ENCODE measurements at places on chromosomes 6 and 20. TPM values are rescaled to one million over a fixed set of nuclear protein-coding genes. Genes with fewer than 3 reads are reported as not detected.

DNA sequence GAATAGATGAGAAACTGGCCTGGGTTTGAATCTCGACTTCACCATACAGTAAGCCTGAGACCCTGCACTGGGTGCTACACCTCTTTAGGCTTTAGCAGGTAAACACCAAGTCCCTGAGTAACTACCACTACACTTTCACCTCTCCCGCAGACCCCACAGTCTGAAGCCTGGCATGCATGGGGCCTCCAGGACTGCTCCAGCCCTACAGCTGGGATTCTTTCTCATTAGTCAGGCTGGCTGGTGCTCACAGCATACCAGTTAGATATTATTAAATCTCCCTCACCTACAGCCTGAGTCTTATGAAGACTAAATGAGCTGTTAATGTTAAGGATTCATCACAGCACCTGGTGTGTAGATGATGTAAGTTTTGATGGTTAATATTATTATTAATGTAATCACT, 388.7 kb downstream of the ARHGAP18 start:
- DNase-seq: no peak

GRCh38 chr6:131368198-131368911, 204.7 kb upstream of the ARG1 start:
- peak; percentile 77 for DNase-seq

GRCh38 chr6:120779441-120779840, 554.8 kb downstream of the TBC1D32 start:
- DNase-seq: no peak

DNA sequence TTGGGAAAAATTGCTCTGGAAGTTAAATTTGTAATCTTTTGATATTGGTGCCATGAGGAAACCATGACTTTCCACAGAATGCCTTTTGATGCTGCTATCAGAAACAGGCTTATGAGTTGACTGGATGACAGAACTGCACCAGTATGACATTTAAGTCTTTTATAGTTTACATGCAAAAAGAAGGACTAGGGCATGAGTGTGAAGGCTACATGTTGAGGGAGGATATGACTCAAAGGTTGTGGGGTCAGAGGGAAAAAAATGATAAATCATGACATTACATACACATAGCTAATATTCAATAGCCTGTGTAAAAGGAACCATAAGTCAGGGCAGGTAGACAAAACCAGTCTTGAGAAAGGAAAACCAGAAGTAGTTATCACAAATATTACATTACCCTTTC, 182.2 kb downstream of the COL12A1 start:
- no peak for DNase-seq

- no peak for DNase-seq
Observed at GRCh38 chr20:37804584-37805566, 98.1 kb upstream of the VSTM2L start.

- DNase-seq: no peak
Observed at GRCh38 chr6:10719296-10719963, 3.4 kb upstream of the TMEM14C start.

DNA sequence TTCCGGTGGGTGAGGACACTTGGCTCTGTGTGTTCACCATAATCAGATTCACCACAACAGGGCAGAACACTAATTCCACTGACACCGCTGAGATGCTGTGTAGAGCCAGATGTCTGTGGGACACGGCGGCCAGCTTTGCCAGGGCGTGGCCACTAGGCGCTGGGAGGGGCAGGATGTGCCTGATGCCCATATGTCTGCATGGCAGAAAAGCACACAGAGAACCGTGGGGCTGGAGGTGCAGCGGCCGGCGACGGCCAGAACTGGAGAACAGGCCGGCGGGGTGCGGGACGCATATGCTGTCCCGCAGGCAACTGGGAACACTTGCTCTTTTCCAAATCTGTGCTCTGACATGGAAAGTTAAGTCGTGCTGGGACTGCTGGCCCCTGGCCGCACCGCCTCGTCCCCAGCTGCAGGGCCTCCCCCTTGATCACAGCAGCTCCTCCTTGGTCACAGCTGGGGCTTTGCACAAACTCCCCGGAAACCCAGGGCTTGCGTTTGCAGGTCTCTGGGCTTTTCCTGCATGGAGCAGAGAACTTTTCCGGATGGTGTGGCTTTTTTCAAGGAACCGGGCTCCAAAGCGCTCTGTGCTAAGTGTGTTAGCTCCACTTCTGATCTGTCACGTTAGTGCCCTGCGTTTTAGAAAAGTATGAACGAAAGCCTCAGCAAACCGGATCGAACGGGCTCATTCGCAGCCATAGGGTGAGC, 31.1 kb downstream of the NTSR1 start:
- no peak for DNase-seq

- DNase-seq: no peak
Observed at GRCh38 chr6:166611631-166612030, 15.4 kb downstream of the RPS6KA2 start.

DNA sequence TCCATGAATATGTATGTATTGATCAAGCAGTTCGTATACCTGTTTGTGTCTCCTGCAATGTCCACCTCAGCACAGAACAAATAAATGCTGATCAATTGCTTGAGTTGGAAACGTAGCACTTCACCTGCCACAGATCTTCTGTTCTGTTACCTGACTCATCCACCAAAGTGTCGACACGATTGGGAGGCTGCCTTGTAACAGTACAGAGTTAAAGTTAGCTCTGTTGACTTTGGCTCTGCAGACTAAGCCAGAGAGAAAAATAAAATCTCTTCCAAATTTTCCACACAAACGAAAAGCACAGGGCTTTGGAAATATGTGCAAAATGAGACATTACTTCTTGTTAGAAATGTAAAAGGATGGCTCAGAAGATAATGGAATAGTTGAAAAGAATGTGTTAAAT, 245.4 kb downstream of the NRN1 start:
- DNase-seq: no peak

DNA sequence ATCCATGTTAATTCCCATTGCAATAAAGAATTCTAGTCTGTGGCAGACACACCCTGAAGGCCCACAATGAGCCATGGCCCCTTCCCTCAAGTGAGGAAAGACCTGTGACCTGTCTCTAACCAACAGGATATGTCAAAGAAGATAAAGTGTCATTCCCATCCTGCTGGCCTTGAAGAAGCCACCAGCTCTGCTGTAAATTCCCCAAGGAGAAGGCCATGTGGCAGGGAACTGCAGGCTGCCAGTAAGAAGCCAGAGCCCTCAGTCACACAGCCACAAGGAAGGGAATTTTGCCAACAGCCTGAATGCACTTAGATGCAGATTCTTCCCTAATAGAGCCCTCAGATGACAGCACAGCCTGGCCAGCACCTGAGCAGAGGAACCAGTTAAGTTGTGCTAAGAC, 24.8 kb downstream of the VIP start:
- DNase-seq: no peak

- no peak for DNase-seq
Observed at GRCh38 chr20:11222243-11222642, 548.4 kb upstream of the JAG1 start.

GRCh38 chr6:41649596-41649995, 11.3 kb downstream of the MDFI start:
- DNase-seq: no peak

DNA sequence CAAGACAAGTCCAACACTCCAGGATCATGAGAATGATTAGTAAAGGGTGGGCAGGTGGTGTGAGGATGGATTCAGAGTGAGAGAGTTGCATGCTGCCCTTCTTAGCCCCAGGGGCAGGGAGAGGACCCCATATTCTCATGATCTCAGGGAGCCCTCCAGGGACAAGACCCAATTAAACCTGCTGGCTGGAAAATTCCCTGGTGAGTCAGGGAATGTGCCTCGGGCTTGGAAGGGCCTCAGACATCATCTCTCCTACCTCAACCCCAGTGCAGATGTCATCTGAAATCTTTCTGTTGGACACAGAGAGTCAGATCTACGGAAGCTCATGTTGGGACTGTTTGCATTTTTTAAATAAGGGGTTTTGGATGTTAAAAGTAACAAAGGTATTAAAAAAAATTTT, 9.2 kb upstream of the SIRPD start:
- DNase-seq: no peak

DNA sequence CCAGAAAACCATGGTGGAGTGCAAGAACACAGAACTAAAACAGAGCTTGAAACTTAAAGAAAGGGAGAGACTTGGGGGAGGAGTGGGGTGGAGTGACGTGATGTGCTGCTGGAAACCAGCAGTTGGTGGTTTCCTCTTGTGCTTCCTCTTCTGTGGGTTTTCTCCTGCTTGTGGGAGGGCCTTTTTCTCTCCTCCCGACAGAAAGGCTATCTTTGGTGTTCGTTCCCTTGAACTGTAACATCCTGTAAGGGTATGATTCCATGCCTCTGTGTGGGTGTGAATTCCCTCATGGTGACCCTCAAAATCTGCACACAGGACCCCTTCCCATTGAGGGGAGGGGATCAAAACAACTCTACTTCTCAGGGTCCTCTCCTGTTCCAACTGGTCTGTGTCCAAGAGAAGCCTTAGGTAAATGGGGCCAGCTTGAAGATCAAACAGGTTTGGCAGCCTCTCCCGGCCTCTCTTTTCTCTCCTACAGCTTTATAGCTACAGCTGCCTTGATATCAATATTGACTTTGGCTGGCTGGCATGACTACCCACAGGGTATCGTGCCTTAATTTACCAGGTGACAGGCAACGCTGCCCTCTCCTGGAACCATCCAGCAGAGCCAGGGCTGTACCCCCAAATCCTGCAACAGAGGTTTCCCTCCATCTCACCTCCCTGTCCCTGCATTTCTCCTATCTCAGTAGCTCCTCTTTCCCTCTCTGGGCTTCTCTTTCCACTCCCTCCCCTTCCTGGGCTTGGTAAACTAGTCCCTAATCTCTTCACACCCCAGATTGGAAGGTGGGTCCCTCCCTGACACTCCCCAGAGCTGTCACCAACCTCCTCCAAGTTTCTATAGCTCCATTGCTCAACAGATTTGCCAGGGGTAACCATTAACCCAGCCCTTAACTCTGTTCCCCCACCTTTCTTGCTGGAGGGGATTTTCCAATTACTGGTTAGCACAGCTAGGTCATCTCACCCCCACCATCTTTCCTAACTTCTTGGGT, 1.5 kb upstream of the MSH5 start:
- DNase-seq: peak; percentile 82

DNA sequence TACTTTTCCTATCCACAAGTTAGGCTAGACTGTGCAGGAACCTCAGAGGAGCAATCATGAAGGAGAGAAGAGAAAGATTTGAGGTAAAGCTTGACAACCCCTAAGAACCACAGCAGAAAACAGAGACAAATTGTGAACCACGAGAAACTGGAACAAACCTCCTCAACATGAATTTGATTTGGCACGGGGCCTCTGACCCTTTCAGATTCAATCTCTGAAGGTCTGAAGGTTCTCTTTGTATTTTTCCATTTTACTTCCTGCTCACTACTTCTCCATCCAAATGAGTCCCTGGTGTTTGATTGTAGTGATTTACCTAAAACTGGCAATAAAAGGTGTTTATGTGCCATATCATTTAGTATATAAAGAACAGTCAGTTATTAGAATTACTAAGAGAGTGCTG, 126.1 kb upstream of the STXBP5 start:
- DNase-seq: no peak

The PRL gene
- total RNA-seq: not detected

The ARMH2 gene
- total RNA-seq: not detected

The SLC17A3 gene
- total RNA-seq: 0.29 TPM

The RFX6 gene
- not detected for total RNA-seq

The PHACTR1 gene
- 14.6 TPM for total RNA-seq

The PACSIN1 gene
- 1.4 TPM for total RNA-seq

The CUL7 gene
- total RNA-seq: 29.5 TPM

Data from mucosa of gallbladder (tissue), 1 donor.